Activated CD4-positive, alpha-beta memory T cell treated with anti-CD3 and anti-CD28 coated beads, Interleukin-2, amount 10 ng/mL, durations not matched to agents 7 days and 5 days (primary cell): ENCODE measurements at places on chromosomes 6 and 20. TPM values are rescaled to one million over a fixed set of nuclear protein-coding genes. Genes with fewer than 3 reads are reported as not detected.

GNAS gene
- 809 TPM for total RNA-seq

DNA sequence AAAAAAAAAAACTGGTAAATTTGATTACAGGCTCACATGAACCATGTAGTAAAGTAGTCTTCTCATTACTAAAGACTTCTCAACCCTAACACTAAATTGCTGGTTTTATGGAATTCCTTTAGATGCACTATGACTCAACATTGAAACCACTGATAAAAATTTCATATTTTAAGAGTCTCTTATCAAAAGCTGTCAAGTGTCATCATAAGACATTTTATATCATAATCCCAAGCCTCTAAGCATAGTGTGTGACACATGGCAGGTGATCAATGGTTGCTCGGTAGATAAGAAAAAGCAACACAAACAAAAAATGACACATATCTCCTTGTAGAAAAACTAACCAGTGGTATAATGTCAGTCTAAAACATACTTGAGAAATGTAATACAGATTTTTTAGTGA, 258.4 kb downstream of the RNGTT start:
- no peaks in the 10 kb centered on the region for H3K27me3 ChIP-seq
- no peaks in the 10 kb centered on the region for H3K4me1 ChIP-seq
- H3K4me3 ChIP-seq = no peak overlapping the region
- DNase-seq = no peak
- H3K27ac ChIP-seq = no peak overlapping the region

FAM217A gene
- not detected for total RNA-seq

PTK6 gene
- total RNA-seq = 2.1 TPM

DNA sequence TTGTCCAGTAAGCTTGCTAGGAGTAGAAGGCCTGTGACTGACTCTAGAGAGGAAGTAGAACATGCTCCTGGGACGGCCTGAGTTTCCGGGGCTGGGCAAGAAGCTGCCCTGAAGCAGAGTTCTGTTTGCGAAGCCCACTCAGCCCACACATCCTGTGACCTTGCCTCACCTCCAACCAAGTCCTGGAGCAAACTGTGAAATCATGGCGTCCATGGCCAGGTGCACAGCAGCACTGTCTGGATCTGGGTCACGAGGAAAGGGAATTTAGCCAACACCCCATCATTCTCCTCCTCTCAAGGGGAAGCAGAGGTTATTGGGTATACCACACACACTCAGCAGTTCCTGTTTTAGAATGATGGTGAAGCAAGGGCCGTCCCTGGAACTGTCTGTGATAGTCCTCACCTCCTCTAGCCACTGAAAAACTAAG, 87.5 kb downstream of the CRYBG1 start:
- no peaks in the 10 kb centered on the region for H3K36me3 ChIP-seq
- peak; percentile 41 for DNase-seq
- H3K27ac ChIP-seq = no peak overlapping the region
- H3K4me1 ChIP-seq = peaks cover 16% of the 10 kb centered on the region
- H3K27me3 ChIP-seq = peaks cover 7% of the 10 kb centered on the region
- H3K4me3 ChIP-seq = no peak overlapping the region
